ENCODE measurements at places on chromosomes 3 and 15. TPM values are rescaled to one million over a fixed set of nuclear protein-coding genes. Genes with fewer than 3 reads are reported as not detected.

Gene ATOSA
- 44.7 TPM for total RNA-seq

Gene LRRC58
- 19.6 TPM for total RNA-seq

Gene CPN2
- not detected for total RNA-seq

Gene CLRN1
- total RNA-seq, result not detected

Gene ITIH1
- not detected for total RNA-seq

All from vein endothelial cell (primary cell).